Lung (tissue), 17 donors: ENCODE measurements at places on chromosomes 16 and 17. TPM values are rescaled to one million over a fixed set of nuclear protein-coding genes. Genes with fewer than 3 reads are reported as not detected.

KIF22 gene
- total RNA-seq, result 24.3 TPM

MTMR4 gene
- 46.1 TPM for total RNA-seq

KRT33A gene
- not detected for total RNA-seq

GPRC5B gene
- 21.2 TPM for total RNA-seq

SLC16A5 gene
- total RNA-seq, result 74.0 TPM

SAP30BP gene
- total RNA-seq, result 82.9 TPM

GGT6 gene
- total RNA-seq, result 8.8 TPM

TBC1D3G gene
- not detected for total RNA-seq

SOX9 gene
- total RNA-seq, result 4.4 TPM

TMEM101 gene
- total RNA-seq, result 32.9 TPM

IL21R gene
- 6.3 TPM for total RNA-seq

TP53TG3C gene
- not detected for total RNA-seq

ZNF597 gene
- 4.2 TPM for total RNA-seq

OR1F1 gene
- not detected for total RNA-seq

LGALS9 gene
- total RNA-seq, result 19.8 TPM

NOD2 gene
- total RNA-seq, result 14.1 TPM

TBC1D3E gene
- total RNA-seq, result not detected

RCVRN gene
- not detected for total RNA-seq

ALOX12B gene
- 0.48 TPM for total RNA-seq

KCNG4 gene
- not detected for total RNA-seq

KRT14 gene
- not detected for total RNA-seq

KIF2B gene
- total RNA-seq, result not detected

ZNF232 gene
- 9.6 TPM for total RNA-seq

FBXO39 gene
- total RNA-seq, result not detected

KRT33B gene
- total RNA-seq, result not detected

TMEM114 gene
- not detected for total RNA-seq

PRSS33 gene
- not detected for total RNA-seq

ZG16 gene
- 0.06 TPM for total RNA-seq

CTCF gene
- 54.2 TPM for total RNA-seq

PRSS21 gene
- total RNA-seq, result not detected

RTN4RL1 gene
- total RNA-seq, result 7.3 TPM

PRCD gene
- total RNA-seq, result 3.3 TPM

G6PC1 gene
- not detected for total RNA-seq

SMIM36 gene
- total RNA-seq, result not detected

IGFALS gene
- total RNA-seq, result 4.4 TPM

NACA2 gene
- total RNA-seq, result not detected

SLC13A2 gene
- total RNA-seq, result 0.15 TPM

CDH5 gene
- 80.2 TPM for total RNA-seq

RGS11 gene
- 3.9 TPM for total RNA-seq

ACSM5 gene
- total RNA-seq, result 1.4 TPM

IGF2BP1 gene
- total RNA-seq, result 0.52 TPM

TUBB3 gene
- total RNA-seq, result 15.6 TPM

OTOA gene
- 0.23 TPM for total RNA-seq

GAN gene
- 7.4 TPM for total RNA-seq

UMOD gene
- not detected for total RNA-seq

MIF4GD gene
- 9.7 TPM for total RNA-seq

MPDU1 gene
- 71.5 TPM for total RNA-seq

UNKL gene
- total RNA-seq, result 21.8 TPM

GNG13 gene
- total RNA-seq, result not detected

ABCC3 gene
- total RNA-seq, result 46.4 TPM

LUC7L3 gene
- total RNA-seq, result 80.4 TPM

TEX14 gene
- total RNA-seq, result not detected
